ENCODE measurements at places on chromosomes 6 and 20.

- no peak for DNase-seq
Measured at GRCh38 chr20:43472671-43473380, 15.1 kb downstream of the SRSF6 start.

GRCh38 chr20:25044660-25045342 is 13.1 kb downstream of the ACSS1 start:
- DNase-seq, result no peak

DNA sequence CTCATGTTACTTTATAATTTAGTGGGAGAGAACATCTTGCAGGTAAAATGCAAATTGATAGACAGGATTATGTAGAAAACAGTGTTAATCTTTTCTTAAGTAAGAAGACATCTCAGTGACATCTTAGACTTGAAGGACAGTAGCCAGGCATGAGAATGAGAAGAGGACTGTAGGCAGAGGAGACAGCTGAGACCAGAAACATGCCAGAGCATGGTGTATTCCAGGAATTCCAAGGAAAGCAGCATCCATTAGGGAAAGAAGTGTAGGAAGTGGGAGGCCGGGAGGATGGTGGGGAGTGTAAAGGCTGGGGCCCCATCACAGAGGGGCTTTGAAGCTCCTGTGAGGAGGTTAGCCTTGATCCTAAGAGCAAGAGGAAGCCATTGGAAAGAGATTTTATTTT is 225.6 kb downstream of the ARID1B start:
- DNase-seq, result no peak

- DNase-seq, result no peak
Measured at GRCh38 chr6:117263353-117263927, 1.9 kb upstream of the VGLL2 start.

DNA sequence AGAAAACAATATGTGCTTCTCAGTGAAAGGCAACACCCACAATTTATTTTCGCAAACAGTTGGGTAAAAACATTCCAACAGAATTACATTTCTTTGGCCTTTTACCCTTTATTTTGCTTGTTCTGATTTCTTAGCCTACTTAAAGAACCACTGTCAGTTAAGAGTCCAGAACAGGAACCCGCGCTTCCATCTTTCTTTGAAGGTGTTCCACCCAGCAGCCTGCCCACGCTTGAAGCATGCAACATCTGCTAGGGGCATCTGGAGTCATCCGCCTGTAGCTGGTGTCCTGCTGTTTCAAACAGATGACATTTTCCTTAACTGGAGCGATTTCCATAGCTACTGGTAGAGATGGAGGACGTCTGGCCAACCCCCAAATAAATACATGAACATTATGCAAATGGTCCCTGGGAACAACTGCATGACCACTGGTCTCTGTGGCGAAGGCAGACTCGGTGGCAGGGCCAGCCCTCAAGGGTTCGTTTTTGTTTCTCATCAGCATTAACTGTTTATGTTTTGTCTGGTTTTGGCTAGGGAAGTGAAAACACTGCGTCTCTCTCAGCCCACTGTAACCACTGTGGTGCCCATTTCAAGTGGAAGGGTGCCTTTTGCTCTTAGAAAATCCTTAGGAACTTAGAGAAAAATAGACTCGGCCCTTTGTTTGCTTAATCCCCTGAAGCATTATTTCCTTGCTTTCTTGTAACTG is 51.6 kb downstream of the LAMA4 start:
- no peak for DNase-seq

DNA sequence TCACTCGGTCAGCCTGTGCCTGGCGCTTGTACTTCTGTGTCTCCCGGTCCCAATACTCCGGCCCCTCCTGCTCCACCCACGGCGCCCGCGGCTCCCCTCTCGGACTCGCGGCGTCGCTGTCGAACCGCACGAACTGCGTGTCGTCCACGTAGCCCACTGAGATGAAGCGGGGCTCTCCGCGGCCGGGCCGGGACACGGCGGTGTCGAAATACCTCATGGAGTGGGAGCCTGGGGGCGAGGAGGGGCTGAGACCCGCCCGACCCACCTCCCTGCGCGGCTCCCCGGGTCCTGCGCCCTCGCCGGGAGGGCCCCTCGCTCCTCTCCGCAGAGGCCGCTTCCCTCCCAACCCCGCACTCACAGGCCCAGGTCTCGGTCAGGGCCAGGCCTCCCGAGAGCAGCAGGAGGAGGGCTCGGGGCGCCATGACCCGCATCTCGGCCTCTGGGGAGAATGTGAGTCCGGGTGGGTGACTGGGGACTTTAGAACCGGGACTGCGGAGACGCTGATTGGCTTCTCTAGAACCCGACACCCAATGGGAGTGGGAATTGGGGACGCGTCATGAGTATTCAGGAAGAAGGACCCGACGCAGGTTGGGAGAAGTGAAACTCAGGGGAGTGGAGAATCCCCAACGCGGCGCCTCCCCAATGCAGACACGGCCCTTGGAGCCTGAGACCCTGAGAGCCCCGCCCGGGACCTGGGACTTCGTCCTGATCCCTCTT is at the start of gene HLA-C:
HLA-C (minus strand) TSS at position 452 of the 717 bp plus-strand sequence; CDS start at position 431, 21 bp downstream.
- DNase-seq, result peak; percentile 89

DNA sequence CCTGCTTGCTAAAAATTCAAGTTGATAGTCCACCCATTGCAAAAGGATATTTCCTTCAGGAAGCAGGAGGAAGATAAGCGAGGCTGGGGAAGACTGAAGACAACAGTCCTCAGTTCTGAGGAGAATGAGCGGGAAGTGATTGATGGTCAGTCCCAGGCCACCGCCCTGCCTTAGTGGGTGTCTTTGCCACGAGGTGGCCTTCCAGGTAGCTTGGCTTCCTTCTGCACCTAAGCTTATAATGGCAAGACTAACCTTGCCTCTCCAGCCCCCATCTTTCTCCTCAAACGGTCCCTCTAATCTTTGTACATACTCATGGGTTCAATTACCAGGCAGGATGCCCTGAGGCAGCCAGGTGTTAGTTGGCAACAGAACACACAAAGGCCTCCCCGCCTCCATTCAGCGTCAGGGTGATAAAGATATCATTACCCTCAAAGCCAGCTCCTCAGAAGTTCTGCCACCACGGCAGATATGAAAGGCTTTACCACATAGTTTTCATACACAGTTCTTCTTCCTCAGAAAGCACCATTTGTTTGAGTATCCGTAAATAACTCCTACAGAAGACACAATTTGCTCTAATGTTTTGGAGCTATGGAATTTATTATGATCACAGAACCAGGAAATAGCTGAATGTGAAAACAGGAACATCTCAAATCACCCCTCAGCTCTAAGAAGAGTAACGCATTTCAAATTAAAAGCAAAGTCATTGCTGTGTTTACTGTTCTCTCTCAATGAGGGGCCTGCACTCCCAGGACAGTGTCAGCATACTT is 249.4 kb downstream of the ATXN1 start:
- no peak for DNase-seq

Measured in activated CD8-positive, alpha-beta memory T cell treated with anti-CD3 and anti-CD28 coated beads for 4 hours (primary cell).